ENCODE measurements at places on chromosomes 12 and 14.
A peak's percentile ranks its signal among the peaks of the same experiment; 100 is the strongest.

DNA sequence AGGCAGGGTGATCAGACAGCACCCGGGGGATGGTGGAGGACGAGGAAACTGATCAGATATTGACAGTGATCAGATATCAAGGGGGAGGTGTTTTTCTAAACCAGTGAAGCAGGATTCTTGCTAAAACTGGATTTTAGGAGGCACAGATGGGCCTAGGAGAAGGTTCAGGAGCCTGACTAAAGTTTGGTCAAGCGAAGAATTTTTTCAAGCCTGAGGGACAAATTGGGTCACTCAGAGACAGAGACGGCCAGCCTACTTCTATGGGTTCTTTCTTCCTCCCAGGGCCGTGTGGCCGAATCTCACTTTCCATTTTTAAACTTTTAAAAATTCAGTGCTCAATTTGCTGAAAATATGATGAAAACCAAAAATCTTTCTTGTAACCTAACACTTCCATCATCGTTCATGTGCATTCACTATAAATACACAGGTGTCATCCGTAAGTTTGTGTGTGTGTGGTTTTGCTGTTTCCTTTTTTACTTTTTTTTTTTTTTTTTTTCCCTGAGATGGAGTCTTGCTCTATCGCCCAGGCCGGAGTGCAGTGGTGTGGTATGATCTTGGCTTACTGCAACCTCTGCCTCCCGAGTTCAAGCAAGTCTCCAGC, 68.5 kb downstream of the RIN3 start:
- DNase-seq = no peak

DNA sequence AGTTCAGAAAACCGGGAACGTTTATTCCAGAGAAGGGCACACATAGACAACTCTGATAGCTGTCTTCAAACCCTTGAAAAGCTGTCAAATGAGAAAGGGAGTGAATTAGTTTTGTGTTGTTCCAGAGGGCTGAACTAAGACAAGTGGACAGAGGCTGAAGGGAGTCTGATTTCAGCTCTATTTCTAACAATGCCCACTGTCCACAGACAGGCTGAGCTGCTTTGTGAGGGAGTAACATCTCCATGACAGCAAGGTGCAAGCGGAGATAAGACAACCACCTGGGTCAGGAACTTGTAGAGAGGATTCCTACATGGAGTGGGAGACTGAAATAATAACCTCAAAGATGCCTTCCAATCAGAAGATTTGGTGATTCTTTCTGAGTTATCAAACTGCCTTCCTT, 25.6 kb upstream of the PARP11 start:
- DNase-seq = no peak

GRCh38 chr12:51923506-51924365, 16.4 kb downstream of the ACVRL1 start:
- DNase-seq = no peak

GRCh38 chr12:7113389-7113871, 4.4 kb upstream of the C1RL start:
- no peak for DNase-seq

DNA sequence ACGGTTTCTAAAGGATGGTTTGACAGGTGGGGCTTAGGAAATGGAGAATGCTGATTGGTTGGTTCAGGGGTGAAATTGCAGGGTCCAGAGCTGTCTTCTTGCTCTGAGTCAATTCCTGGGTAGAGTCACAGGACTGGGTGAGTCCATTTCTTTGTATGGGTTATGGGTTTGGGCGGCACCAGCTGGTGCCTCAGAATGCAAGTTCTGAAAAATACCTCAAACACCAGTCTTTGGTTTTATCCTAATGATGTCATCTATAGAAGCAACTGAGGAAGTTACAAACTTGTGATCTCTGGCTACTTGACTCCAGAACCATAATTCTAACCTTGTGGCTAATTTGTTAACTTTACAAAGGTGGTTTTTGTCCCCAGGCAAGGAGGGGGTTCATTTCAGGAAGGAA, 47.6 kb upstream of the EIF5 start:
- DNase-seq = no peak

DNA sequence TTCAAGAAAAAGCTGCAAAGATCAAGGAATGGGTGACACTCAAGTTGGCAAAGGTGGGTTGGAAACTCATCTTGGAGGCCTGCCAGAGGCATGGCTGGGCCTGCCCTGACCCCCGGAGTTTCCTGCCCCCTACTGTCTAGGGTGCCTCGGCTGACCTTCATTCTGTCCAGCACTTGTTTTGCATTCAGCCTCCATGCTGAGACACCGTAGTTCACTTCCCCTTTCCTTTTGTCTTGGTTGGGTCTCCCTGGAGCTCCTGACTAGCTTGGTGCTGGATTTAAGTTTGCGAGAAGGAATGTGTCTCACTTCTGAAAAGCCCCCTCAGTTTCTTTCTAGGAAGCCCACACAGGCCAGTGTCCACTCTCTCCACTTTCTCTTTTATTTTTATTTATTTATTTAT, 26.5 kb downstream of the PLEKHH1 start:
- DNase-seq = no peak

DNA sequence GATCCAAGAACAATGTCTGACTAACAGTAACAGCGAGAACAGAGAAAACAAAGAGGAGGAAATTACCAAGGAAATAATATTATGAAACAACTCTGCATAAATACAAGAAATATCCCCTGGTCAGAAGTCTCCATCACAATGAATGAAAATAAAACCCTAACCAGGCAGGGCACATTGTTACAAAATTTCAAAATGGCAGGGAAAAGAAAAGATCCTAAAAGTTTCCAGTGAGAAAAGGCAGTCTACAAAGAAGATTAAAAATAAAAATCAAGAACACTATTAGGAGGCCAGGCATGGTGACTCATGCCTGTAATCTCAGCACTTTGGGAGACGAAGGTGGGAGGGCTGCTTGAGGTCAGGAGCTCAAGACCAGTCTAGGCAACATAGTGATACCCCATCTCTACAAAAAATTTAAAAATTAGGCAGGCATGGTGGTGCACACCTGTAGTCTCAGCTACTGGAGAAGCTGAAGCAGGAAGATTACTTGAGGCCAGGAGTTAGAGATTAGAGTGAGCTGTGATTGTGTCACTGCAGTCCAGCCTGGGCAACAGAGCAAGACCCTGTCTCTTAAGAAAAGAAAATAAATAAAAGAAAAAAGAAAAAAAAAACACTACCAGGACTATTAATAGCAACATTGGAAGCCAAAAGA, 47.8 kb downstream of the FERMT2 start:
- no peak for DNase-seq

- DNase-seq = no peak
Observed at GRCh38 chr12:57616383-57617101, 5.3 kb downstream of the ARHGEF25 start.

GRCh38 chr12:13386323-13387039, 190.0 kb downstream of the EMP1 start:
- DNase-seq = no peak

DNA sequence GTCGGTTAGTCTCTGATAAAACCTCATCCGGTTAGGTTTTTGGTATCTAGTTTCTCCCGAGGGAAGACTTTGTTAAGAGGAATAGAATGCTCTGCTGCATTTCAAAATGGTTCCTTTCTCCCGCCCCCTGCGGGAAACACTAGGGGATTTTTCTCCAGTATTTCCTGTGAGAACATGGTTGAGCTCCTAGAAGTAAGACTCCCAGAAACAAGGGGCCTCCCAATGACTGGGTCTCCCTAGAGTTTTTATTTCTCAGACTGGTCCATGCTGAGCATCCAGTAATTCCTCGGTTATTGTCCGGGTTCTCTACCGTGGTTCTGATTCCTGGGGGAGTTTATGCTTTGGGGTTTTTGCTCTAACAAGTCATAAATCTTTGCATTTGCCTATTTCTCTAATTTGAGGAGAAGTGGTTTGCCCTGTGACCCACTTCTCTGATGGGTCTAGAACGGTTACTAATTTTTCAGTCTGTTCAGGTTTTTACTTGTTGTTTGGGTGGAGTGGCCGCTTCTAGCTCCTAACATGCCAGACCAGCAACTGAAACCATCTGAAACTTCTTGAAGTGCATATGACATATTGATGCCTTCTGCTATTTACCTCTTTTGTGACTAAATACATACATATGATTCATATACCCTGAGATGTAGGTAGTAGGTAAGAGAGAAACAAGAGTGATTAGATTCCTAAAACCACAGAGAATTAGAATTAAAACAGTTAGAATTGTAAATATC, 25.1 kb downstream of the TESPA1 start:
- no peak for DNase-seq

DNA sequence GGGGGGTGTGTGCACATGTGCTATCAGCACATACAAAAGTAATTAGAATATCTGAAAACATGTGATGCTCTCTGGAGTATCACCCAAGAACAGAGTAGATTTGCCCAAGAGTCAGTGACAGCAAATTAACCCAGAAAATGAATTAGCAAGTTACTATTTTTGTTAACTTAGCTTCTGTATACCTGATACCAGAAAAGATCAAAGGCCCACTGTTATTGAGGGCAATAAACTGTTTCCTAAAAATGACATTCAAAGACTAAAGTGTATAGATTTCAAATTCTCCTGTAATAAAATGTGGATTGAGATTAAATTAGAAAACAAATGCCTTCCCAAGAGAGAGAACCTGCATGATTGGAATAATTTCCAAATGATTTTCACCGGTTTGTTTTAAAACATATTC, 184.7 kb downstream of the MED13L start:
- DNase-seq = no peak

- DNase-seq = no peak
Observed at GRCh38 chr12:26044007-26044394, 80.8 kb downstream of the BHLHE41 start.

GRCh38 chr14:75999511-76000190, 14.1 kb downstream of the IFT43 start:
- no peak for DNase-seq

DNA sequence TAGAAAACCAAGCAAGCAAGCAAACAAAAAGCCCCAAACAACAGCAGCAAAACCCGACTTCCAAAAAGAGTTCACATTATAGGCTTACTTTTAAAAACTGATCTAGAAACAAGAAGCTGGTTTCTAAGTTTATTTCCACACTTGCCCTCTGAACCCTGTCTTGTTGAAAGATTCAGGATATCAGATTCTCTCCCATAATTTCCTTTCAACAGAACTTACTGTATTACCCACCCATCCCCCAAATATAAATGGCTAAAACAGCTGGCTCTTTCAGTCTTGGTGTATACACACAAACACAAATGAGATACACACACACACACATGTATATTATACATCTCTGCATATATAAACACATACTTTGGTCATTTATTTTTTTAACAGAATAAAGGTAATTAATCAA, 460.9 kb downstream of the ZFP36L1 start:
- no peak for DNase-seq

- no peak for DNase-seq
Observed at GRCh38 chr12:22982635-22983034, 357.7 kb downstream of the ETNK1 start.

- no peak for DNase-seq
Observed at GRCh38 chr14:45867046-45867894, 614.3 kb upstream of the MIS18BP1 start.

- DNase-seq = no peak
Observed at GRCh38 chr14:42715316-42715715, 1108.6 kb downstream of the LRFN5 start.

- no peak for DNase-seq
Observed at GRCh38 chr14:82510007-82510406, 976.4 kb upstream of the SEL1L start.

GRCh38 chr14:23182372-23183157, 895 bp downstream of the SLC7A8 start:
- no peak for DNase-seq

DNA sequence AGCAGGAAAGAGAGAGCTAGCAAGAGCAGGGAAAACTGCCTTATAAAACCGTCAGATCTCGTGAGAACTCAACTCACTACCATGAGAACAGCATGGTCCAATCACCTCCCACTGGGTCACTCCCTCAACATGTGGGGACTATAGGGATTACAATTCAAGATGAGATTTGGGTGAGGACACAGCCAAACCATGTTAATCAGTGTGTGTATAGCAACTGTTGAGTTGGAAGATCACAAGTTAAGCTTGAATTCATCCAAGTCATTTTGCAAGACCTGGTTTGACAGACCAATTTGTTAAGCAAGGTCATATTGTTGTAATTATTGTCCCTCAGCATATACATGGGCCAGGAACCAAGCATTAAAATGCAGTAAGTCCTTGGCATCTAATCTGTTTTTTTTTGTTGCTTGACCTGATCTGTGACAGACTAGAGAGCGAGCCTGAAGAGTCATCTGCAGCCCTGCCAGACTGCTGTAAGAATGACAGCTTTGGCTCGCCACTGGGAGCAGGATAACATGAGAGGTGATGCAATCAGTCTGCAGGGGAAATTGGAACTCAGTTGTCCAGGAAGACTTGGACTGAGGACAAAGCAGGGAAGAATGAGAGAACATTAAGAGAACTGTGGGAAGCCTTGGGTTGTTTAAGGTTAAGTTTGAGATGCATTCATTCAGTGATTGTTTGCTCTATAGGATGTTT, 297.6 kb upstream of the SEL1L start:
- DNase-seq = no peak

GRCh38 chr12:88052686-88053085, 23.5 kb upstream of the C12orf50 start:
- DNase-seq = no peak

GRCh38 chr12:131528667-131529066, 182.2 kb upstream of the SFSWAP start:
- no peak for DNase-seq

DNA sequence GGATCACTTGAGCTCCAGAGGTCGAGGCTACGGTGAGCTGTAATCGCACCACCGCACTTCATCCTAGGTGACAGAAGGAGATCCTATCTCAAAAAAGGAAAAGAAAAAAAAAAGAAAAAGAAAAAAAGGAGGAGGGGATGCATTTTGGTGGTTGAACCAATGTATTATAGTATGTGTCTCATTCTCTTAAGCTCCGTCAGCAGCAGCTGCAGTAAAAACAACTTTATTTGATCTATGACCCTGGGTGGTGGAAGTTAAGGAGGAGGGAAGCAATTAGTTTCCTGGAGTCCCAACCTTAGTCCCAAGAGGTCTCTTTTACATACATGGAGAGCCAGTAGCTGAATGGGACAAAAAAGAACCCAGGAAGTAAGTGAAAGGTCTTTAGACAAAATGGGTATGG, 26.8 kb upstream of the APOF start:
- no peak for DNase-seq

DNA sequence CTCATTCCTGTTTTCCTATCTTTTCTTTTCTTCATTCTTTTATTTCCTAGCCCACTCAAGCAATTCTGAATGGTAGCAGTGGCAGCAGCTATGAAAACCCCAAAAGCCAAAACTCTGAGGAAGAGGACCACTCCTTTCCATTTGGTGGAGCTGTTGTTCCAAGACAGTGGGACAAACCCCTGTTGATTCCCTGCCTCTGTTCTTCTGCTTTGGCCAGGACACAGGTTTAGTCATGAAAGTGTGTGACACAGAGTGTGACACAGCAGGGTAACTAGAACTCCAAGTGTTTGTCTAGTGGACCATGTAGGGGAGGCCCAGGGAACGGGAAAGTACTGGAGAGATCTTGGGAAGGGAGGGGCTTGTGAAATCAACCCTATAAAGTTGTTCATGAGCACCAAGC, 71.1 kb downstream of the PTCSC3 start:
- no peak for DNase-seq

- DNase-seq = peak; percentile 73
Observed at GRCh38 chr12:53575502-53576249, 50.5 kb downstream of the ATF7 start.

GRCh38 chr12:101596172-101596571, 1.4 kb downstream of the MYBPC1 start:
- no peak for DNase-seq

All from epithelial cell of prostate (primary cell).